Naive thymus-derived CD8-positive, alpha-beta T cell (primary cell): ENCODE measurements at places on chromosomes 7 and 10. TPM values are rescaled to one million over a fixed set of nuclear protein-coding genes. Genes with fewer than 3 reads are reported as not detected.

DNA sequence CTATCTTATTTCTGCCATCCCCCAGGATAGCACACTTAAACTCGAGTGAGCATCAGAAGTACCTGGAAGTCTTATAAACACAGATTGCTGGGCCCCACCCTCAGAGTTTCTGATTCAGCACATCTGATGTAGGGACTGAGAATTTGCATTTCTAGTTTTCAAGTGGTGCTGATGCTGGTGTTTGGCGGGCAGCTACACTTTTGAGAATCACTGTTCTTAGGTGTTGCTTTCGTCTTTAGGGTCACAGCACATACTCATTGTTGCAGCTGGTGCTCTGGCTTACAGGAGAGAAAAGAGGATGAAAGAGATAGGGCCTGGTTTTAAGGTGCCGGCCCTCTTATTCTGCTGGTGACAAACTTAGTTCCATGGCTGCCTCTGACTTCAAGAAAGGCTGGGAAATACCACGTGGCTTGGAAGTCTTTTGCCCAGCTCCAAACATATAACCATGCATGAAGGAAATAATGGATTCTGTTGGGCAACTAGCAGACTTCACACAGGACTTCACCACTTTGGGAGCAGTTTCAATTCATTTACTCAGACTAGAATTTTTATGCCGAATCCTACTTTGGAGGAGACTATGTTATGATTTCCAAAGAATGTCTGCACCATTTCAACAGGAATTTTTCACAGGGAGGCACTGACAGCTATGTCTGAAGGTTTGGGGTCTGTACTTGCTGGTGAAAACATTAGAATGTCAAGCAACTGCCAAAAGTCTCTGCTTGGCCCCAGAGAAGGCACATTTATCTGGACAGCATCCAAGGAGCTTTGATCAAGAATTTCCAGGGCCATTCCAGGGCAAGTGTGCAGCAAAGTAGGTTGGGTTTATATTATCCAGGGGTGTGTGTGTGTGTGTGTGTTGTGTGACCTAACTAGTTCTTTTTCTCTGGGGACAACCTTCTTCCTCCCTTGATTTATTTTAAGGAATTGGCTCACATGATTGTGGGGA is 6.9 kb upstream of the MINDY4 start:
- no peaks in the 10 kb centered on the region for H3K4me1 ChIP-seq
- no peaks in the 10 kb centered on the region for H3K36me3 ChIP-seq
- no peak overlapping the region for H3K27ac ChIP-seq
- peaks cover 3% of the 10 kb centered on the region for H3K27me3 ChIP-seq

DNA sequence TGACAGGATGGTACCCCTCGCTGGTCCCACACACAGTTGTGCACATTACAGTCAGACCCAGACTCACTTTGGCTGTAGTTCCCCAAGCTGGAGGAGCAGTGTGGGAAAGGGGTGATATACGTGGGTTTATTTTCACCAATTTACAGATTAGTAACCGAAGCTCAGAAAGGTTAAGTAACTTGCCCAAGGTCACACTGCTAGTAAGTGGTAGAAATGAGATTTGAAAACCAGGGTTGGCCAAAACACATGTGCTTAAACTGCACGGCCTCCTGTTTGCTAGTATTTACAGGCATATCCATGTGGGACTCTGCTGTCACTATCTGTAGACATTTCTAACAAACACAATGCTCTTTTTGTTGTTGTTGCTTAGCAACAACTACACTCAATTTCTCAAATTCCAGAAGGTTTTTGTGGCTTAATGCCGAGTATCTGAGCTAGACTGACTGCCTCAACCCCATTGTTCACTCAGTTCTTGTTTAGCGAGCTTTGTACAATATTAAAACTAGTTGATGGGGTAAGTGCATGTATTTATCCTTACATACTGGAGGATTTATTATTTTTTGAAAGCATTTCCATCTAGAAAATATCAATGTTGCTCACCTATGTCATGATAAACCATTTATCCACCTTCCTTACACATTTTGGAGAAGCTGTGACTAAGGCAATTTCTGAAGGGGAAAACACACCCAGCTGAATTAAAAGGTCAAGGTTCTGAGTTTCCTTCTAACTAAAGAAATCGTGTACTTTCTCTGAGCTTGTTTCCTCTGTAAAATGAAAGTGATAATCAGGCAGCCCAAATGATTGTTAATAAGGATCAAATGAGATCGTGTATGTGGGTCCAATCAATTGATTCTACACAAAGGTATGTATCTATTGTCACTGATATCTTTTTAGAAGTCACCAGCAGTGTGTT is 5.3 kb upstream of the TMEM139 start:
- peak overlapping the region; percentile 63 for H3K4me3 ChIP-seq
- H3K27ac ChIP-seq: peak overlapping the region; percentile 89
- no peak for DNase-seq

The ANKRD7 gene
- 0.63 TPM for total RNA-seq

GRCh38 chr10:14884082-14884481 is 5.4 kb downstream of the SUV39H2 start:
- H3K4me3 ChIP-seq: no peak overlapping the region
- DNase-seq: no peak
- peaks cover 18% of the 10 kb centered on the region for H3K4me1 ChIP-seq
- H3K27me3 ChIP-seq: no peaks in the 10 kb centered on the region
- H3K27ac ChIP-seq: no peak overlapping the region
